ENCODE measurements at places on chromosomes 13 and 19. TPM values are rescaled to one million over a fixed set of nuclear protein-coding genes. Genes with fewer than 3 reads are reported as not detected.

The NCAN gene
- total RNA-seq, result 0.10 TPM

The MEF2B gene
- total RNA-seq, result 36.6 TPM

DNA sequence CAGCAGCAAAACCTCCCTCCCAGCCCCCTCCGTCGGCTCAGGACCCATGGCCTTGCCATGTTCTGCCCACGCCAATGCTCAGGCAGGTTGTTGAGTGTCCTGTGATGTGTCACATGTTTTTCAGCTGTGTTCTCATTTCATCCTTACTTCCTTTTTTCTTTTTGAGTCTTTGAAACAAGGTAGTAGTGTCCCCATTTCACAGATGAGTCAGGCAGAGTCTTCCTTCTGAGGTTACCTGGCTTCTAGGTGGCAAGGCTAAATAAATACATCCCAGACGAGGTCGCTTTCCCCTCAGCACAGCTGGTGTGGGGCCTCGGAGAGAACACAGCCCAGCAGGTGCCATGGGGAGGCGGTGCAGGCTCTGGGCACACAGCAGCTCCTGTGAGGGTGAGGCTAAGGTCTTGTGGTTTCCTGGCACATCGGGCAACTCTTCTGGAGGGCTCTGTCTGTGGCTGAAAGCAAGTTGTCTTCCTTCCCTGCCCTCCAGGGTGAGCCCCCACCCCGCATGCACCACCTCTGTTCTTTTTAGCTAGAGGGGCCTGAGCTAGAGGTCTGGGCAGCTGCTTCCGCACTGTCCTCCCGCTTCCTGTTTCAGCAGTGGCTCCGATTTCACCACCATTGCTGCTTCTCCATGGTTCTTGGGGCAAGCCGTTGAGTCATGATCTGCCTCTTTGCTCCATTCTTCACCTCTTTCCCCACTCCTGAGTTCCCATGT is 15.1 kb downstream of the PRAM1 start:
- no peak for DNase-seq

The NBEA gene
- total RNA-seq, result 0.72 TPM
